ENCODE measurements at places on chromosomes 11 and 22.

DNA sequence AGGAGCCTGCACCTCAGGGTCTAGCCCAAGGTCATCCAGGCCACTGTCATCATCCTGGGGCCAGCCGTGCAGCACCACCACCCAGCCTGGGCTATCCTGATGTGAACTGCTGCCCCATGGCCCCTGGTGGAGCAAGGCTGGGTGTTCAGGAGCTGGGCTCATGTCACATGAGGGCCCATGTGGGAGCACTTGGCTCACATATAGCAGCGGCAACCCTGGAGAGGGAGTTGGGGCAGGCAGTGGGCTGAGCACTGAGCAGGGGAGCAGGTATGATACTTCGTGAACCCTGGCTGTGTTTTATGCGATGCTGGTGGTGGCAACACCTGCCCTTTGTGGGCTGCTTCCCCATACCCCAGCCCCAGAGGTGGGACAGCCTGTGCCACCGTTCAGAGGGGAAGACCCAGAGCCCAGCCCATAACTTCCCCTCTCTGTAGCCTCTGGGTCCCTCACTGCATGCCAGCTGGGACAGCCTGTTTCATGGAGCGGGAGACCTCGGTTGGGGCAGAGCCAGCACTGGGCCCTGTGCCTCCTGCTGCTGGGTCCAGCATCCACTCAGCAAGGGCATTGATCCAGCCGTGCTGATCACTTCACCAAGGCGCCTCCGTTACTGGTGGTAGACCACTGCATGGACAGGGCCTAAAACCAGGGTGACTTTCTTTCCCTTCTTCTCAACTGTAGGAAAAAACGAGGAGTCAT, 62.5 kb upstream of the SUSD2 start:
- no peak for DNase-seq
- no peaks in the 10 kb centered on the region for H3K27me3 ChIP-seq
- no peak overlapping the region for H3K4me3 ChIP-seq
- peaks cover 7% of the 10 kb centered on the region for H3K36me3 ChIP-seq
- no peak overlapping the region for H3K27ac ChIP-seq

GRCh38 chr11:73158356-73159051, 16.4 kb upstream of the FCHSD2 start:
- no peaks in the 10 kb centered on the region for H3K36me3 ChIP-seq
- H3K4me3 ChIP-seq: no peak overlapping the region
- no peak overlapping the region for H3K27ac ChIP-seq
- peaks cover 3% of the 10 kb centered on the region for H3K4me1 ChIP-seq

DNA sequence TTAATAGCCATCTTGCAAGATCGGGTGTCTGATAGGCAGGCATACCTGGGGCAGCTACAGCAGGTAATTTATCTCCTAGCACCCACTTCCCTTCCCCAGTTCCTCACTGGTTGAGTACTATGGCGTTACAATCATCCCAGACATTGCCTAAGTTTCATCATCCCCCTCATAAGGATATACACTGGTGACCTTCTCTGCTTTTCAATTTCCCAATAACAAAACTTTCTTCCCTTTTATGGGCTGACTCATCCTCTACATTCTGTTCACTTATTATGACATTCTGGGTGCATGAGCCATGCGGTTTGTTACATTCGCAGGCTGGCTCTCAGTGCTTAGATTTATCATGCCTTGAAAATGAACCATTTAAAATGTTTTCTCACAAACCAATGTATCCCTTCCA, 5.0 kb upstream of the MRPL11 start:
- peaks cover 3% of the 10 kb centered on the region for H3K4me1 ChIP-seq
- no peaks in the 10 kb centered on the region for H3K36me3 ChIP-seq
- no peak overlapping the region for H3K4me3 ChIP-seq

- peaks cover 35% of the 10 kb centered on the region for H3K36me3 ChIP-seq
- H3K27me3 ChIP-seq: no peaks in the 10 kb centered on the region
- H3K27ac ChIP-seq: no peak overlapping the region
- no peak overlapping the region for H3K4me3 ChIP-seq
Observed at GRCh38 chr11:12885717-12886239, 123.3 kb upstream of the RASSF10 start.

DNA sequence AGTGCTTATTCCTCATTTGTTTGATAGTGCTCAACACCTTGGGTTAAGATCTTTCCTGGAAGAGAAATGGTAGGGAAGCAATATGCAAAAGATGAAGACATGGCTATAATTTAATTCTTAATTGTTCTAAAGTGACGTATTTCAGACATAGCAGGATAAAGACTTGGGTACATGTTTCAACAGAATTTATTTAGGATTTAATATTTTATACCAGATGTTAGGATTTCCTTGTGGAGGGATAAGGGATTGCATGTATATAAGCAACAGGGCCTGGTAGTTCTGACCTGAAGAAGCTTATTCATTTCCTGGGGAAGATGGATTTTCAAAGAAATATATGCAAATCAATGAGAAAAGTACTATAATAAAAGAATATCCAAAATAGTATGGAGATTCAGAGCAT, 163.8 kb downstream of the FAT3 start:
- no peak overlapping the region for H3K27ac ChIP-seq
- H3K27me3 ChIP-seq: no peaks in the 10 kb centered on the region
- no peak for DNase-seq
- no peaks in the 10 kb centered on the region for H3K36me3 ChIP-seq
- H3K4me1 ChIP-seq: peaks cover 24% of the 10 kb centered on the region
- no peak overlapping the region for H3K4me3 ChIP-seq

DNA sequence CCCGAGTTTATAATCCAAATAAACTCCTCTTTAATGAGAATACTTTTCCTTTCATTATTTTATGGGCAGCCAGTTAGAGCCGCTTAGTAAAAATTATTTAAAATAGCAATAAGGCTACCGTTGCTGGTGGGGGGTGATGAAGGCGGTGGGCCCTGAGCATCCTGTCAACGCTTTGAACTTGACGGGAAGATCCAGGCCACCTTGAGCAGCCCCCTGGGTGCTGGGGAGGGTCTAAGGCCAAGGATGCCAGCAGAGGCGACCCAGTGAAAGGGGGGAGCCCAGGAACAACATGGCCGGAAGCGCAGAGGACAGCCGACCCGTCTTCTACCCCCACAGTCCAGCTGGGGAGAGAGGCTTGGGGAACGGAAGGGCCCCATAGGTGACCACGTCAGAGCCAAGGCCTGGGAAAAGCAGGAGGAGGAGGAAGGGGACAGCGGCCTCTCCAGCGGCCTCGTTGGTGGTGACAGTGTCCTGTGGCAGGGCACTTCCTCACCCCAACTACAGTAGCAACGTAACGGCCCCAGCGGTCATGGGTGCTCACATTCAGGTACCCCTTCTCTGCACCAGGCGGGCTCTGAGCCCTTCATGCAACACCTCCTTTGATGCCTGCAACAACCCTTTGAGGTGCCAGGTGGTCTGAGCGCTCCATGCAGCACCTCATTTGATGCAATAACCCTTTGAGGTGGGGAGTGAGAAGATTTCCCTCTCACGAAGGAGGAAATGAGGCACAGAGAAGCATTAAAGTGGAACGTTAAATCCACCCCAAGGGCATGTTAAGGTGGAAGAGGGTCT, 695.3 kb downstream of the TBC1D22A start:
- DNase-seq: no peak
- H3K27me3 ChIP-seq: no peaks in the 10 kb centered on the region
- H3K36me3 ChIP-seq: peaks cover 3% of the 10 kb centered on the region
- no peak overlapping the region for H3K4me3 ChIP-seq
- H3K27ac ChIP-seq: no peak overlapping the region

DNA sequence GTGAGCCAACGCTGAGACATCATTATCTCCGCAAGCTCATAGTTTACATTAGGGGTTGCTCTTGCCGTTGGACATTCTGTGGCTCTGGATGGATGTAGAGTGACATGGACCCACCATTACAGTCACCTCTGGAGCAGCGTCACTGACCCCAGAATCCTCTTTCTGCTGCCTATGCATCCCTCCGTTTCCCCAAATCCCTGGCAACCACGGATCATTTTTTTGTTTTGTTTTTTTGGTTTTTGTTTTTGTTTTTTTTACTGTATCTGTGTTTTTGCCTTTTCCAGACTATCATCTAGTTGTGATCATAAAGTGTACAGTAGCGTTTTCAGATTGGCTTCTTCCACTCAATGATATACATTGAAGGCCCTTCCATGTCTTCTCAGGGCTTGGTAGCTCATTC, 4.0 kb downstream of the PARVB start:
- no peaks in the 10 kb centered on the region for H3K36me3 ChIP-seq
- H3K27ac ChIP-seq: no peak overlapping the region
- H3K4me1 ChIP-seq: peaks cover 6% of the 10 kb centered on the region

- H3K27me3 ChIP-seq: no peaks in the 10 kb centered on the region
- no peak overlapping the region for H3K27ac ChIP-seq
- peaks cover 25% of the 10 kb centered on the region for H3K4me1 ChIP-seq
- peaks cover 2% of the 10 kb centered on the region for H3K36me3 ChIP-seq
Observed at GRCh38 chr22:21839765-21840140, 27.7 kb downstream of the MAPK1 start.

DNA sequence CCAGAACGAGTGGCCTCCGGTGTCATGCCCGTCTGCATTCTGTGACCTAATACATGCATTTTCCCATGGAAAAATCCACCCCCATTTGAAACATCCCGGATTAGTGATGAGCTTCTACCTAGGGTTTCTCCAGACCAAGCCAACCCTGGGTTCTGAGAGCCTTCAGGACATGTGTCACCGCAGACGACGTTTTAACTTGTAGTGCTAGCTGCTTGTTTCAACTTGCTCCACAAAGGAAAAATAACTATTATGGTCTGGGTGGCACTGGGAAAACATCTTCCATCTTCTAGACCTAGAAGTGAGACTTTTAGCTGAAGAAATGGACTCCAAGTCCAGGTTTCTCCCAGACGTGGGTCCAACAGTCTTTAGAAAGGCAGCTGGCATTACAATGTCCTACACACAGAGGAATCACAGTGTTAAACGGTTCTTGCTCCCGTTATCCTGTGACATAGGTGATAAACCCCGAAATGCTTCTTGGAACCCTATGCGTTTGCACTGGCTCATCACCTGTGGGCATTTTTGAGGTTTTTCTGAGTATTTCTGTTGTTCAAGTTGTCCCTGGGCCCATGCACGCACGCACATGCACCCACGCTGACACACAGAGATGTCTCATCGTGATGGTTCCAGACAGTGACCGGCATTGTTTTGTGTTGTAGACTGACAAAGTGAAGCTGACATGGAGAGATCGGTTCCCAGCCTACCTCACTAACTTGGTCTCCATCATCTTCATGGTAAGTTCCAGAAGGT, 46.6 kb upstream of the FADD start:
- DNase-seq: no peak
- H3K4me3 ChIP-seq: no peak overlapping the region
- no peak overlapping the region for H3K27ac ChIP-seq
- H3K27me3 ChIP-seq: peaks cover 10% of the 10 kb centered on the region

DNA sequence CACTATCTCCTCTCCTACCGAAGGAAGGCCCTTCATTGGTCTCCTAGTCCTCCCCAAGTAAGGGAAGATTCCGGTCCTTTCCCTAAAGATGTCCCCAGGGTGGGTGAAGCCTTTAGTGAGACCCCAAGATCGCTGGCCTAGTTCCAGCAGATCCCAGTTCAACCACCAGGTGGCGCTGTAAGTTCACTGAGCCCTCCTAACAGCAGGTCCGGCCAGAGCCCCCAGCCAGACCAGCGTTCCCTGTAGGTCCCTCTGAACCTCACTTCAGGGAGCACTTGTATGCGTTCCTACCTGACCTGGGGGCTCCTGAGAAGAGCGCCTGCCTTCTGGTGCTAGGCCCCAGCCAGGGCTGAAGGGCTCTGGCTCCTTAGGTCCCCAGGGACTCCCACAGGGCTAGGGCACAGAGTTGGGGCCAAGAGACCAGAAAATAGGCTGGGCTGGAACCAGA, 38.1 kb downstream of the LMO1 start:
- DNase-seq: peak; percentile 86
- H3K36me3 ChIP-seq: no peaks in the 10 kb centered on the region
- H3K27me3 ChIP-seq: peaks cover 15% of the 10 kb centered on the region
- H3K4me1 ChIP-seq: no peaks in the 10 kb centered on the region

- H3K27me3 ChIP-seq: no peaks in the 10 kb centered on the region
- peak overlapping the region; percentile 42 for H3K27ac ChIP-seq
- peaks cover 5% of the 10 kb centered on the region for H3K36me3 ChIP-seq
- peaks cover 5% of the 10 kb centered on the region for H3K4me1 ChIP-seq
Observed at GRCh38 chr22:28075358-28075981, 156.4 kb upstream of the PITPNB start.

- H3K36me3 ChIP-seq: peaks cover 4% of the 10 kb centered on the region
- H3K4me1 ChIP-seq: peaks cover 6% of the 10 kb centered on the region
- no peak overlapping the region for H3K4me3 ChIP-seq
Observed at GRCh38 chr11:76033699-76034098, 172.6 kb downstream of the WNT11 start.

DNA sequence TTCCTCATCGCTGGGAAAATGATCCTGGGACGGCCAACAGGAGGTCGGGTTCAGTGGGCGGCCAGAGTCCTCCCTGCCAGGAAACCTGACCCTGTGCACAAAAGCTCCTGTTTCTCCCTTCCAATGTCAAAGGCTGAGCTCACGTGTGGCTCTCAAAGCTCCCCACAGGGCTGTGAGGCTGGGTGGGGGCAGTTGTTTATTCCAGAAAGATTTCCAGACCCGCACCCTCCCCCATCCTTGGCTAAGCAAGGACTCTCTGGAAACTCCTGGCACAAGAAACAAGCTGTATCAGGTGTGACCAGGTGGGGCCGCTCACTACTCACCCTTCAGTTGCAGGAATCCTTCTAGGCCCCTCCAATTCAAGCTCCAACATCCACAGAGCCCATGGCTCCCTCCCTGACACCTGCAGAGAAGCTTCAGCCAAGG, 131.9 kb downstream of the SHANK2 start:
- H3K27ac ChIP-seq: no peak overlapping the region
- H3K36me3 ChIP-seq: peaks cover 22% of the 10 kb centered on the region
- H3K4me1 ChIP-seq: peaks cover 6% of the 10 kb centered on the region
- no peak overlapping the region for H3K4me3 ChIP-seq
- DNase-seq: peak; percentile 59

DNA sequence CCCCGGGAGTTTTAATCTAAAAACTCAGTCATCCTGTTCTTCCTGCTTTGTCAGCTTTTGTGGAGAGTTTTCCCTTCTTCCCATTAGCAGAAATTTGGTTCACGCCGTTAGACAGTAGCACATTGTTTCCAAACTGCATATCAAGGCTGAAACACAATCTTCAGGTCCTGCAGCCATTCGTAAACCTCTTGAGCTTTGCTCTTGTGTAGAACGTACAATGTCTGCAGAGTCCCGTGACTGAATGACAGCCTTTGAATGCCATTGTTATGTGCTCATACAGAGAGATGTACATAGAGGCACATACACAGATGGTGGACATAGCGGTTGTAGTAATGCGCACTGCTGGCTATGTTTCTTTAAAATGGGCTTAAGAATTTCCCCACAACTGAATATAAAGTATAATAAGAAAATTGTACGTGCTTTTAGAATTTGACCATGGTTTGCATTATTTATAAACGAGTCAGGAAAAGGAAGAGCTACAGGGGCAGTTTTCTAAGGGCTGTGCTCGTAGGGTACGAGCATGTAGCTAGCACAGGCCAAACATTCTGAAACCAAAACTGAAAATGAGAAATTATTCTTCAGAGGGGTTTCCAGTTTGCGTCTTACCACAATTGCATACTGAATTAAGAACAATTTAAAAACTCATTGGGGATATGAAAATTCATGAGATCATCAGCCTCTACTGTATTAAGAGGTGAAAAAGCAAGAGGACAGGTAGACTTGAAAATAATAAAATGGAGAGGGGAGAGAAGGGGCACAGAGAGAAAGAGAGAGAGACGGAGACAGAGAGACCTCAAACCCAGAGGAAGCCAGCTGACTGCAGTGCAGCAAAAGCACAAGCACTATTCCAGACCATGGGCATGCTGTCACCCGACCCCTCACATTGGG, 310.1 kb downstream of the CADM1 start:
- no peak overlapping the region for H3K4me3 ChIP-seq
- H3K27ac ChIP-seq: peak overlapping the region; percentile 57
- H3K27me3 ChIP-seq: no peaks in the 10 kb centered on the region
- peaks cover 6% of the 10 kb centered on the region for H3K4me1 ChIP-seq
- no peak for DNase-seq

Measured in progenitor cell of endocrine pancreas (in vitro differentiated cells).